8988T (cell line): ENCODE measurements at places on chromosomes 1 and 21.

DNA sequence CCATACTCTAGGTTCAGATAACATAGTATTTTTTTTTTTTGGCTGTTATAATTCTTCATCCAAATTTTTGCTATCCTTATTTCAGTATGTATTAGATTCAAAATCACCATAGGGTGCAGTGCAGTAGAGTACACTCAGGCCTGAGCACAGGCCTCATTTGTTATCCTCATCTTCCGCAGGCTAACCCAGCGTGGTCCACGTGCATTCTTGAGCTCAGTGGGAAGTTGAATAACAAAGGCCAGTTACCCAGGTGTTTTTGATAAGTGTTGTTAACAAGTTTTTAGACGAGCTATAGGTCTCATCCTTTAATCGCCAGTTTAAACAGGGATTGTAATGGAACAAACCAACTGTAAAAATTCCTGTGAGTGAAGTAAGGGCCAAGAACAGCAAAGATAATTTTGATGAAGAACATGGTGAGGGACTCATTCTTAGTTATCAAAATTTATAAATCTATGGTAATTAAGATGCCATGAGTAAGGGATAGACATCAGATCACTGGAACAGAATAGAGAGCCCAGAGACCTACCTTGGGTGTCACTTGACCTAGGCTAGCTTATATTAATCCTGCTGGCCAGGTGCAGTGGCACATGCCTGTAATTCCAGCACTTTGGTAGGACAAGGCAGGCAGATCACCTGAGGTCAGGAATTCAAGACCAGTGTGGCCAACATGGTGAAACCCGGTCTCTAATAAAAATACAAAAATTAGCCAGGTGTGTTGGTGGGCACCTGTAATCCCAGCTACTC is 22.0 kb downstream of the FLVCR1 start:
- no peak for DNase-seq

DNA sequence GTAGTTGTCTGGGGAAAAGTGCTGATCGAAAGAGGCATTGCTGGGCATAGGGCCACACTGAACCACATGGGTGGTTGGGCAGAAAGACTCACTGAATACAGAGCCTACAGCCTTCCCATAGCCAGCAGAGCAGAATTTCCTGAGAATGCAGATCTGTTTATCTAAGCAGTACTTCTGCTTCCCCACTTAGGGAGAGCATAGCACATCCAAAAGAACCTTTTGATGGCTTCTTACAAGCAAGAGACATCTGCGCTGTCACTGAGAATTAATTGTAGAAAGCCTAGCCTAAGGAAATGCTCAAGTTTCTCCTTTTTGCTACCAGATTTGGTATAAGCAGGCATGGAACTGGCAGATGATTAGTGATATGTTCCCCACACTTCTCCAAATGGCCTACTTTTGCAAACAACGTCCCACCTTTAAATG is 13.0 kb upstream of the KLHDC8A start:
- DNase-seq = no peak

DNA sequence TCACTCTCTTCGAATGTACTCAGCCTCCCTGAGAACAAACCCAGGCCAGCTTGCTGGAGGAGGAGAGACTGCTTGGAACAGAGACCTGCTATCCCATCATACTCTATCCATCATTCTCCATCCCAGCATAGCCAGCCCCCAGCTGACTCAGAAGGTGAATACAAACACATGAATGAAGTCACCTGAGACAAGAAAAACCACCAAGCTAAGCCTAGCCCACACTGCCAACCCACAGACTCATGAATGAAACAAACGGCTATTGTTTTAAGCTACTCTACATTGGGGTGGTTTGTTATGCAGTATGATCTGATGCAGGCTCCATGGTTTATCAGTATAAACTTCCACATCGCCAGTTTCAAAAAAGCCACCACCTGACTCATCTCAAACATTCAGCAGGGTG is 395.6 kb downstream of the SETD4 start:
- no peak for DNase-seq

DNA sequence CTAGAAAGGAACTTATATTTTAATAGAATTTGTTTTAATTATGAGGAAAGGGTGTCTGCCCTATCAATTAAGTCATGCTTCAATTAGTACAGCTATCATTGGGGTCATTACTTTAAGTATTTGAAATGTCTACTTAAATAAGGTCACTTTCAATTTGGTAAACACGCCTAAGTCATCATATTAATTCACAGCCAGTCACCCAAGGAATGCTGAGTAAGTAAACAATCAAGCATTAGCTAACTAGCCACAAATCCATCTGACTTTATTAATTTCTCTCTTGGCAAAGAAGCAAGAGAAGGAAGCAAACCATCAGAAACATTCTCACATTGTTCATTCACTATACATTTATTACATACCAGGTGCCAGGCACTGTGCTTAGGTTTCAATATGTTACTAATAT is 1.2 kb upstream of the LRRC52 start:
- no peak for DNase-seq

- no peak for DNase-seq
Measured at GRCh38 chr1:202376247-202376646, 27.7 kb downstream of the PPP1R12B start.

DNA sequence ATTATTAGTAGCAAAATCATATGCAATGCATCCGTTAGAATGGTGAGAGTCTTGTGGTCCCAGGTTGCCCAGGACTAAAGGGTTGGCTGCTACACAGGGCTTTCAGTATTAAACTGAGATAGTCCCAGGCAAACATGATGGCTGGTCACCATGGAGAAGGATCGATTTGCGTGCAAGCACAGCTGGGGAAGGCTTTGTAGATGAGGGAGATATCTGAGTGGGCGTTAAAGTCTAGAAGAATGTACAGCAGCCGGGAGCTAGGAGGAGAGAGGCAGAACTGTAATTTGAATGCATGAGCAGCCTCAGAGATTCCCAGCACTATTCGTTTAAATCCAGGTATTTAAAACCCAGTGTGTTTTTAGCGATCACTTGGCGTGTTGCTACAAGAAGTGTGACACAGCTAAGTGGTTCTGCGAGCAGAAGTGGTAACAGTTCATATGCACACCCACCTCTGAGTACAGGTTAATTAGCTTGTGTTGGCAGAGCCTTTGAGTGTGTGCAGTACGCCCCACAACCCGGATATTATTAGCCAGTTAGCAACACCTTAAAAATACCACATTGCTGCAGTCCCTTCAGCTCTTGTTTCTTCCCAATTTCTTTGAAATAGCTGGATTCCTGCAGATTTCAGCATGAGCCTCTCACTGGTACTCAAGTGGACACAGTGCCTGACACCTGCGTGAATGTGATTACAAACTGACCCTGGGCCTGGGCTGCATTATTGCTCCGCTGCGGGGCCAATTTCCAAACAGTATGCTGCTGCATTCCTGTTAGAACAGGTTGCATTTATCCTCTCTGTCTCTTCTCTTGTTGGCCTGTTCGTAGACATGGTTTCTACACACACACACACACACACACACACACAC is 67.2 kb upstream of the SCAF4 start:
- no peak for DNase-seq

- DNase-seq = no peak
Measured at GRCh38 chr1:91750398-91750996, 135.5 kb downstream of the TGFBR3 start.

- DNase-seq = no peak
Measured at GRCh38 chr1:108862017-108862610, 5.2 kb upstream of the AKNAD1 start.
